AML-193 (cell line): ENCODE measurements at places on chromosomes 7 and 10.
A peak's percentile ranks its signal among the peaks of the same experiment; 100 is the strongest.

GRCh38 chr7:38294926-38295325 lies 21.5 kb upstream of the TARP start:
- DNase-seq, result no peak

DNA sequence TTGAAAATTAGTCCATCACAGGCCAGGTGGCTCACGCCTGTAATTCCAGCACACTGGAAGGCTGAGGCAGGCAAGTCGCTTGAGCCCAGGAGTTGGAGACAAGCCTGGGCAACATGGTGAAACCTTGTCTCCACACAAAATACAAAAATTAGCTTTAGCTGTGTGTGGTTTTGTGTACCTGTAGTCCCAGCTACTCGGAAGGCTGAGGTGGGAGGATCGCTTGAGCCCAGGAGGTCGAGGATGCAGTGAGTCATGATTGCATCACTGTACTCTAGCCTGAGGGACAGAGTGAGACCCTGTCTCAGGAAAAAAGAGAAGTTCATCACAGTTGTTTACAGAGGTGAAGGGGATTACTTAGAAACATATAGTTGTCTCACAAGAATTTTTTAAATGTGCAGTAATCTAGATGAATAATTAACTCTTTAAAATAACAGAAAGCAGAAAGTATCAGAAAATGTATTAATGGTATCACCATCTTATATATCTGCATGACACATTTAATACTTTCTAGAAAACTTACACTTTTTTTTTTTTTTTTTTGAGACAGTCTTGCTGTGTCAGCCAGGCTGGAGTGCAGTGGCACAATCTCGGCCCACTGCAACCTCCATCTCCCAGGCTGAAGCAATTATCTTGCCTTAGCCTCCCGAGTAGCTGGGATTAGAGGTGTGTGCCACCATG lies 8.9 kb downstream of the LCOR start:
- DNase-seq, result peak; percentile 58

DNA sequence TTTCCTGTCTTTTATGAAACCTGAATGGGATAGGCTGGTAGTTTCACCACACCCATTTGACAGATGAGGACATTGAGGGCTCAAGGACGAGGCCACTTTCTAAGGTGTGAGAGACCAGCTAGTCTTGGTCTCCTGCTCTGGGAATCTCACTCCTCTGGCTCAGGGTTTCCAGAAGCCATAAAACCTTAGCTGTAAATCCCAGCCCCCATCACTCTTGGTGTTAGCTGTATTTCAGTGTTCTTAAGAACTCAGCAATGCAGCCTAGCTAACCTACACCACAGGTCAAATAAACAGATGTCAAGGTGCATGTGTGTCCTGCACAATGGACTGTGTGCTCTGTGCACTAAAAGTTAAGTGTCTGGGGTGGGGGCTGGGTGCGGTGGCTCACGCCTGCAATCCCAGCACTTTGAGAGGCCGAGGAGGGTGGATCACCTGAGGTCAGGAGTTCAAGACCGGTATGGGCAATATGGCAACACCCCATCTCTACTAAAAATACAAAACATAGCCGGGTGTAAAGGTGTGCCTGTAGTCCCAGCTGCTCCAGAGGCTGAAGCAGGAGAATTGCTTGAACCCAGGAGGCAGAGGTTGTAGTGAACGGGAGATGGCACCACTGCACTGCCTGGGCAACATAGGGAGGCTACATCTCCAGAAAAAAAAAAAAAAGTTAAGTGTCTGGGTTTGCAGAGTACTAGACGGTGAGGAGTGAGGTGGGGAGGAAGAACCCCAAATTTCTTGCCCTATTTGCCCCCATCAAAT lies 567 bp upstream of the EPO start:
- no peak for DNase-seq

DNA sequence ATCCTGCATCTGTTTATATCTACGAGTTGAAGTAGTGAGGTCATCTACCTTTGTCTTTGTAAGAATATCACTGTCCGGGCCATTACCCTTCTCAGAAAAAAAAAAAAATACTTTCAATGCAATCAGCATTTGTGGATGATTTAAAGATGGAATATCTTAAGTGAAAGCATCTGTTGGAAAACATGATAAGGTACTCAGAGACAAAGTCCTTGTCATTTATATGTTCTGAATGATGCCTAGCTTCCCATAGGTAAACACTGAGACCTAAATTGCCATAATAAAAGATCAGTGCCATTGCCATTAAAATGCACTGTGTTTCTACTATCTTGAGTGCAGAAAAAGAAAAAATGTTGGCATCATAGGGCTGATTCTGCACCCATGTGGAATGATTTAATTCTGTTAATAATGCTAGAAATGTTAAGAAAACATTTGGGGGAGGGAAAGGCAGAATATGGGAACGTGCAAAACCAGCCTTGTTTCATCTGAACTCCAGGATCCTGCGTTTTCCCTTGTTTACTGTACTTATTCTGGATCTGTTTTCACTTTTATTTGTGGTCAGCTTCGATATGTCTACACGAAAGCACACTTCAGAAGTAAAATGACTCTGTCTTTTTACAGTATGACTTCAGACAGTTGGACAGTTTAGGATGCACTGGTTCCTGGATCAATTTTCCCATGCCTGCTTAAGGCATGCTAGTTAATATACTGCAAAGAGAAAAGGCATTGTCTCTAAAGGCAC lies 669.8 kb downstream of the SUGCT start:
- no peak for DNase-seq

DNA sequence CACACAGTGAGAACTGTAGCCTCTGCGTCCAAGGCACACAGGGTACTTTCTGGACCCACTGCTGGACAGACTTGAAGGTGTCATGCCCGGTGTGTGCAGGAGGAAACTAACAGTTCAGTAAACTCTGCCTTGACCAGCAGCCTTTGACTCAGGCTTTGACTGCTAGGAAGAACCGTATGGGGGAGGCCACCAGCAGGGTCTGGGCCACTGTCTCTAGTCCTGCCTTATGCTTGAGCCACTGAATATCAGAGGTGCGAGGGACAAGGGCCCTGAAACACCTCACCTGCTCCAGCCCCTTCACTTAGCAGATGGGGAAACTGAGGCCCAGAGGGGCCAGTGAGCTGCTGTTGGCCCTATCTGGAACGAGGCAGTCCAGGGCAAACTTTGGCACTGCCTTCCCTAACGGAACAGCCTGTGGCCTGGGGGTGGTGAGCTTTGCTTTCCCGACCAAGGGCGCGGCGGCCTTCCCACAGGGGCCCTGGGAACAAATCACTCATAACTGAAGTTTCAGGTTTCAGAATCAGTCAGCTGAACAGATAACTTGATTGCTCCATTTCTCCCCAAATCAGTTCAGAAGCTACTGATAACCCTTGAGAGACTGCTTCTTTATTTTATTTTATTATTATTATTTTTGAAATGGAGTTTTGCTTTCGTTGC lies 130.0 kb downstream of the FAM53B start:
- no peak for DNase-seq

DNA sequence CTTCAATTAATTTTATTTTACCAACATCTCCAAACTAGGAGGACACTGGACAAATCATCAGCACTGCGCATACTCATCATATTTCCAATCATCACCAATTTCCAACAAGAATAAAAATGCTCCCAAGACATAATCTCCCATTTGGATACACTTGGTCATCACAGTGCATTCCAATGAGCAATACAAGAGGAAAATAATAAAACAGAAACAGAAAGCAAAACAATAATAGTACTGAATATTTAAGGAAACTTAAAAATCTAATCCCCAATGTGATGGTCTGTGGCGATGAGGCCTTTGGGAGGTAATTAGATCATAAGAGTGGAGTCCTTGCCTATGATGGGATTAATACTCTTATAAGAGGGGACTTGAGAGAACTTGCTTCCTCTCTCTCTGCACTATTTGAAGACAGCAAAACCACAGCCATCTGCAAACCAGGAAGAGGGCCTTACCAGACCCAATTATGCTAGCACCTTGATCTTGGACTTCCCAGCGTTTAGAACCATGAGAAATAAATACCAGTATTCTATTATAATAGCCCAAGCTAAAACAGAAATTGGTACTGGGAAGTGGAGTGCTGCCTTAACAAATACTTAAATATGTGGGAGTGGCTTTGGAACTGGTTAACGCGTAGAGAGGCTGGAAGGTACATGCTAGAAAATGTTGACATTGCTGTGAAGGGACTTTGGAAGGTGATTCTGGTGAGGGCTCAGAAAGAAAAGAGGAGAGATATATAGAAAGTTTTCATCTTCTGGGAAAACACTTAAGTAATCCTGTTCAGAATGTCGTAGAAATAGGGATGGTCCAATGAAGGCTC lies 91.5 kb downstream of the JAZF1 start:
- DNase-seq, result no peak

GRCh38 chr10:14374745-14375445 lies 44.2 kb upstream of the FRMD4A start:
- DNase-seq, result no peak

DNA sequence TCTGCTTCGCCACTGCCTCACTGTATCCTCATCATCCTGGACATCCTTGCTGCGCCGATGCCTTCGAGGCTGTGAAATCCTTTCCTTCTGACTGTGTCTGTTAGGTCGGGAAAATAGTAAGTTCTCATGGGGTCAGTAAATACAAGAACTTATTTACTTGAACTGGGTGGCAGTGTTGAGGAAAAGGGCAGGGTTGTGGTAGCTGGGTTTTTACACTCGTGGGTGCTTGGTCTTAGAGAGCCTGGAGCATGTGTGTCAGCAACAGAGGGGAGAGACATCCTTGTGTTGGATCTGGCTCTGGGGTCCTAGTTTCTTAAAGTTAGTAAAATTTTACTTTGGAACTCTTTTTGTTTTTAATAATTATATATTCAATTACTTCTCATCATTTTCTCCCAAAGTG lies 112.9 kb upstream of the GATA3 start:
- no peak for DNase-seq

DNA sequence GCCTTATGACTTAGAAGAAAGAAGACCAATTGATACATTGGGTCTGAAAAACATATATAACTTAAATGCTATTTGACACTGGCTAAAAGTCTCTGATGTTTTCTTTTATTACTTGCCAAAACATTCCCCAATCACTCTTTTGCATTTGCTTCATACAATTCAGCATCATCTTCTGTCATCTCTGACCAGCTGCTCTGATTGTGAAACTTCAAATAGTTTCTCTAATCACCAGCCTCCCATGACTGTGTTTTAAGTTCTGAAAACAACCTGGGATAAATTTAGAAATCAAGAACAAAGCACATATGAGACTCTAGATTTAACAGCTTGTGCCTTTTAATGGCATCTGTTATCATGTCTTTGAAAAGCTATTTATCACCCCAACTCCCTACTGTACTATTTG lies 208.4 kb upstream of the KCND2 start:
- DNase-seq, result no peak

DNA sequence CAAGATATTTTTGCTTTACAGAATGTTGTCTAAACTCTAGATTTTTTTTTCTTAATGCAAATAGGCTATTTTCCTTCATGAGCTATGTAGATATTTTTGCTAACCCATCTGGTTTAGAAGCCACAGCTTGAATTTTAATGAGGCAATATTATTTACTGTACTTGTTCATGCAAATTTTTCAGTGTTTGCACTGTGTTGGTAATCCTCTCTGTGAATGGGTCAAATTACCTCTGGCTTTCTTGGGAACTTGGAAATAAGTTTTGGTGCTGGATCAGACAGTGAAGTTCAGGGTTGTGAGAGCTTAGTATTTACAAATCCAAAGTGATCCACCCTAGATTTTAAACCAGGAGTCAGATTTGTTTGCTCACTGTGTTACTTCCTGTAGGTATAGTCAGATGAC lies 686.9 kb downstream of the NXPH1 start:
- no peak for DNase-seq

GRCh38 chr10:50464004-50464409 lies 159.7 kb downstream of the SGMS1 start:
- peak; percentile 85 for DNase-seq
